Hematopoietic multipotent progenitor cell (in vitro differentiated cells): ENCODE measurements at places on chromosomes 12 and 14. TPM values are rescaled to one million over a fixed set of nuclear protein-coding genes. Genes with fewer than 3 reads are reported as not detected.

DNA sequence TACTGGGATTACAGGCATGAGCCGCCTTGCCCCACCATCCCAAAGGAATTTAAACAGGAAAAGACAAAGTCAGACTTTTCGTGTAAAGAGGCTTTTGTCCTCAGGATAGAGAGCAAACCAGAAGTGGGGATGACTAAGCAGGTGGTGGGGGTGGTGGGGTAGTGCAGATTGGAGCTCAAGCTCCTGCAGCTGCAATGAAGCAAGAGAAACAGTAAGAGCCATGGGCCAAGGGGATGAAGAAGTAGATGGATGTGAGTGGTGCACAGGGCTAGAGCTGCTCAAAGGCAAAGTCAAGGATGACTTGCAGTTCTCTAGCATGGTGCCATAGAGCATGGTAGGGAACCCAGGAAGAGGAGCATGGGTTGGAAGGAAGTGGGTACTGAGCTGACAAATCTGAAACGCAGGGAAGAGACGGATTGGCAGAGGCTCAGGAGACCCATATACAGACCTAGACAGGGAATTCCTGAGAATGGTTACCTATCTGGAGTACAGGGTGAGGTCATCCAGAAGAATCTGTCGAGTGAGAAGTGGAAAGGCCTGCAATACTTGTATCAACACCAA, 11.4 kb upstream of the RNF34 start:
- no peak for DNase-seq

GRCh38 chr14:26056036-26056616, 541.7 kb downstream of the NOVA1 start:
- no peak for DNase-seq

DNA sequence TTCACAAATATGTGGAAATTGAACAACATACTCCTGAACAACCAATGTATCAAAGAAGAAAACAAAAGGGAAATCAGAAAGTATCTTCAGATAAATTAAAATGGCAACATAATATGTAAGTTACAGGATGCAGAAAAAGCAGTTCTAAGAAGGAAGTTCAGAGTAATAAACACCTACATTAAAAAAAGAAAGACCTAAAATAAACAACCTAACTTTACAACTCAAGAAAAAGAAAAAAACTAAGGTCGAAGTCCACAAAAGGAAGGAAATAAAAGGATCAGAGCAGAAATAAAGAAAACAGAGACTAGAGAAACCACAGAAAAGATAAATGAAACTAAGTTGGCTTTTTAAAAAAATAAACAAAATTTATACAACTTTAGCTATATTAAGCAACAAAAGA, 59.2 kb downstream of the EGLN3 start:
- no peak for DNase-seq

- DNase-seq, result no peak
Observed at GRCh38 chr12:104816845-104817503, 141.1 kb downstream of the SLC41A2 start.

GRCh38 chr12:80101126-80101525, 1.8 kb downstream of the OTOGL start:
- peak; percentile 17 for DNase-seq

DNA sequence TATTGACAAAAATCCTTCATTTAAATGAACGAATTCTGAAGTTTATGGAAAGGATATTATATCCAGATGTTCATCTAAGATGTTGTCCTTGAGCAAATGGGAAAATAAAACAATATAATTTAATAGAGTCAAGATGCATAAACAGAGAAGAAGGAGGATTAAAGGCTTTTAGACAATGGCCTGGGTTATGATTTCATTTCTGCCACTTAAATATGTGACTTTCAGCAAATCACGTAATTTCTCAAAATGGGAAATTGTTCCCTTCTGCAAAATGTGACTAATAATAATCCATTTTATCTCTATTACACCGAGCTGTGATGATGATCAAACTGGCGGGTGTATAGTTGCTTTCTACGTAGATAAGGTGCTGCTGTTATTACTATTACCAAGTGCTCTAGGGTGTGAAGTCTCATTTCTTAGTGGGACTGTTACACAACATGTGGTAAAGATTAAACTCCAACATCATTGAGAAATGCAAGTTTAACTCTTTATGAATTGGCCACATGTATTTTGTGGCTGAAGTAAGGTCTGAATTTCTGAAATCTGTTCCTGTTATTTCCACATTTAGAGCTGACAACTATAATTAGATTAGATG, 157.0 kb downstream of the MYRFL start:
- DNase-seq, result no peak

DNA sequence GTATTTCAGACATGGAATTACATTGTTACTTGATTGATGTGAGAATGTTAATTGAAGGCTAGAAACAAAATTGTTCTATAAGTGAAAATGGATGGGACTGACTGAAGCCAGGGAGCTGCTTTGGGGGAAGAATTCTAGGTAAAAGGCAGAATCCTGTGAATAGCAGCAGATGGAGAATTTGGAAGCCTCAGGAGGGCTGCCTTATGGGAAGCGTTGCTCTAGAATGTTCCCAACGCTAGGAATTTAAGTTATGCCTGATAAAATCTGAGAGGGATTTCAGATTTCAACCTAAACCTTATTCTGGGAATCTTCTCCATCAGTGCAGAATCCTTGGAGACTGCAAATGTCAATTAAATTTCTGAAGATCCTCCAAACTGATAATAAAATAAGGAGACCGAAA, 858.2 kb upstream of the FLRT2 start:
- DNase-seq, result no peak

- DNase-seq, result no peak
Observed at GRCh38 chr12:114685869-114686268, 1.9 kb upstream of the TBX3 start.

DNA sequence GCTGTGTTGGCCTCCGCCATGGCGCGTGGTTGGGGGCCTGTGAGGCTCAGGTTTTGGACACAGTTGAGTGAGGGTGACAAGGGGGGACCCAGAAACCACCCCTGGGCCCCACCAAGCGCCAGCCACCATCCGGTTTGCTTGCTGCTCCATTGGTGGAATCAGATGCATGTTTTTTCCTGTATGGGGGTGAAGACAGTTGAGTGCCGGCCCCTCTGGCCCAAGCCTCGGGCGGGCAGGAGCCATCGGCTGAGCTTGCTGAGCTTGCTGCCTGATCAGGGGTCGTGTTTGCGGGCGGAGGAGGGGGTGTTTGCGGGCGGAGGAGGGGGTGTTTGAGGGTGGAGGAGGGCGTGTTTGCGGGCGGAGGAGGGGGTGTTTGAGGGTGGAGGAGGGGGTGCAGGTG, 6.4 kb downstream of the PGAM5 start:
- no peak for DNase-seq

DNA sequence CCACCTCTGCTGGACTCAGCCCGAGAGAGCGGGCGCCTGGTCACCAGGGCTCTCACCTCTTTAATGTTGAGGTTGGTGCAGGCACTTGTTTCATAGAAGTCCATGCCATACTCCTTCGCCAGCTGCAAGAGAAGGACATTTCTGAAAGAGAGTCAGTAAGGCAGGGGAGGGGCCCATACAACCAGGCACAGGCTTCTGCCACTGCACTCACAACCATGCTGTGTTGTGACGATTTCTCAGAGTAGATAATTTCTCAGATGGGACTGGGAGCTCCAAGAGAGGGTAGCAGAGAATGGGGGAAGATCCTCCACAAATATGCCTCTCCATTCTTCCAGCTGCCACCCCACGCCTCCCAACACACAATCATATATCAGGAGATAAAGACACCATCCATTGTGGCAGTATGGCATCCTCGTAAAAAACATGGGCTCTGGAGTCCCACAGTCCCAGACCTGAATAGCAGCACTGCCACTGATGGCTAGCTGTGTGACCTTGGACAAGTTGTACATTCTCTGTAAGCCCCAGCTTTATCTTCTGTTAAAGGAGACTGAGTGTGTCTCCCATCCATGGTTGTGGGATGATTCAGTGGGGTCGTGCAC, 6.2 kb upstream of the GPX2 start:
- DNase-seq, result no peak

DNA sequence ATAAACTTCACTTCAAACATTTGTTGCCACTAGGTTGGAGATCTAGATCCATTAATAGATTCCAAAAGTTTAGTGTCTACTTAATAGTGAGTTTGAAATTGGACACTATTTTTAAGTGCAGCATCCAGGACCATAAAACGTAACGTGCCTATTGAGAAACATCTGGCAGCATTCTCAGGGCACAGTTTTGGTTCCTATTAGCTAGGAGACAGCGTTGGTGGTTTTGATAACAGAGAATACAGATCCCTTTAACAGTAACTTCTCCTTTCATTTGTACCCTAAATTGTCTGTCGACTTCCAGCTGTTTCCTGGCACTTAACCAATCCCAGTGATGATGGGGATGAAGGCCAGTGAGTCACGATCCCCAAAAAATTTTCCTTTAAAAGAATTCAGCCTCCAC, 25.8 kb downstream of the KCNK10 start:
- peak; percentile 11 for DNase-seq

GRCh38 chr12:65522956-65523860, 244.7 kb downstream of the MSRB3 start:
- no peak for DNase-seq

DNA sequence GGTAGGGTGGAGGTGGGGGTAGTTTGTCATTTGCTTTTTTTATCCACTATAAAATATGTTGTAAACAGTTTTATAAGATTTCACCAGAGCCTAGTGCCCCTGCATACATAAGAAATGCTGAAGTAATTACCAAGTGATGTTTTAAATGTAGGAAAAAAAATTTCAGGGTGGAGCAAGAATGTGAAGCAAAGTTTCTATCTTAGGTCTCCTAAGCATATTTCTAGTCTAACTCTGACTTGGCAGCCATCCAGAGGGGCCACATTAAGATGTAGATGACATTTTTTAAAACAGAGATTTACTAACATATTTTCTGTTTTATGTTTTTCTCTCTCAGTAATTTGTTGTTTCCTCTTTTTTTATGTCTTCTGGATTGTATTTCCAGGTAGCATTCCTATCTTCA, 15.8 kb upstream of the KRAS start:
- no peak for DNase-seq

- no peak for DNase-seq
Observed at GRCh38 chr14:31945701-31946100, 131.4 kb upstream of the ARHGAP5 start.

DNA sequence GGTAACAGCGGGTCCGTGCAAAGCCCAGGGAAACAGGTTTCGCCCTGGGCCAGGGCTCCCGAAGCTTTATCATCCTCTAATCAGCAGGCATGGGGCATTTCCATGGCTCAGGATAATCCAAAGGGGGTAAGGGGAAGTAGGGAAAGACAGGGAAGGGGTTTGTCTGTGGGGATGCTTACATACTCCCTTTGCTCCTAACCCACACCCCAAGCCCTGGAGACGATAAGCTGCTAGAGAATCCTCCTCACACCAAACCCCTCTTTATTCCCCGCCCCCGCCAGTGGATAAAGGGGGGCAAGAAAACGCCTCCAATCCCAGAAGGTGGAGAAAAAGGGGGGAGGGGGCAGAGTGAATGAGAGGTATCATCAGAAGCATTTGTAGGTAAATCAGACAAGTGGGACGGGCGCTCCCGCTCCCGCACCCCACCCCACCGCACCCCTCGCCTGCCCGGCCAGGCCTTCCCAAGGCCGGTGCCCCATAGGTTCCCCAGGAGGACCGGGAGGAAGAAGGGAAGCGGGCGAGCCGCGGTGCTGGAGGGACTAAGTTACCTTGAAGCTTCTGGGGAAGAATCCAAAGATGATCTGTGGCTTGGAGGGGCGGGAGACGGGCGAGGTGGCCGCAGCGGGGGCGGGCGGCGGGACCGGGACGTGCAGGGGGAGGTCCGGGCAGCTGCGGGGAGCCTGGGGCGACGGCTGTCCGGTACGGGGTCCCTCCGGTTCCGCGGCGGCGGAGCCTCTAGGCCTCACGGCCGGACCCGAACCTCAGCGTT, 762 bp downstream of the PPP2R5E start:
- peak; percentile 9 for DNase-seq

- DNase-seq, result no peak
Observed at GRCh38 chr12:19312637-19313036, 126.7 kb upstream of the AEBP2 start.

DNA sequence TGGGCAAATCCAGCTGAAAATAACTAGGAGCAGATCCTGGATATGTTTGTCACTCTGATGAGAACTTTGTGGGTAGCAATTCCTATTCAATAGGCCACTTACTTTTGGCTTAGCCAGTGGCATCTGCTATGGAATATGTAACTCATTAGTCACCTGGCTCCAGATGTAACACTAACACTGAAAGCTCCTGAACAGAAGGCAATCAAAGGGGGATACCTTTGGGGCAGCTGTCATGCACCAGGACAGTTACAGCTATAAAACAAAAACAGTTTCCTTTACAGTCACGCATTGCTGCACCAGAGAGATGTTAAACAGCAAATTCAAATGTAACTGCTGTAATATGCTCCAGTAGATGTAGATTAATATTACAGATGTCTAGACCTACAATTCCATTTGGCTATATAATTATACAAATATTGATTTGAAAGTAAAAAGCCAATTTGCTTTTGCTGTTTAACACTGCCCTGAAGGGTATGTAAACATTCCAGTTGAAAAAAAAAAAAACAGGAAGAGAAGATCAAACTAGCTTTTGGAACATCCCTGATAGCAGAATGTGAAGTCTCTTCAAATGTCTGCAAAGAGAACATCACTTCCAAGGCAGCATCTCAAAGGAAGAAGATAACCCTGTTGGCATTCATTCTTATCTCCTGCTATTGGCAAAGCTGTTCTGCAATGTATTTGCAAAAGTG, 18.4 kb downstream of the RACGAP1 start:
- DNase-seq, result no peak

DNA sequence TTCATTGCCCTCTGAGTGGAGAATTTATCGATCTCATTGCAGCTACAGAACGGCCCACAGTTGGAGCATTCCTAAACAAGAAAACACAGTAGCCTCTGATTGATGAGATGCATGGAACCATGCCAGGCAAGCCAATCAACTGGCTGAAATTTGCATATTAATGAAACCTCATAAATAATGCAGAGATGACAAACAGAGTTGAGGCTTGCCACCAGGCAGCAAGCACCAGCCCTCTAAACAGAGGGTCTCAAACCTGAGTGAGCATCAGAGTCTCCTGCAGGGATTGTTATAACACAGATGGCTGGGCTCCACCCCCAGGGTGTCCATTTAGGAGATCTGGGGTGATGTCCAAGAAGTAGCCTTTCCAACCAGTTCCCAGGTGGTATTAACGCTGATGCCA, 60.9 kb upstream of the CMKLR1 start:
- DNase-seq, result no peak

- no peak for DNase-seq
Observed at GRCh38 chr14:24861083-24861630, 188.8 kb downstream of the STXBP6 start.

GRCh38 chr12:2415568-2415944, 362.8 kb downstream of the CACNA1C start:
- DNase-seq, result no peak

Gene OR10G3
- total RNA-seq, result not detected

Gene SDR9C7
- not detected for total RNA-seq

Gene ATN1
- total RNA-seq, result 25.0 TPM

Gene PPFIA2
- total RNA-seq, result not detected

Gene LRRC10
- not detected for total RNA-seq
